B cell (primary cell): ENCODE measurements at places on chromosomes 6 and 20.

- no peak for DNase-seq
Measured at GRCh38 chr20:39433466-39433865, 471.3 kb downstream of the DHX35 start.

- peak; percentile 46 for DNase-seq
Measured at GRCh38 chr6:37555040-37555781, 55.5 kb upstream of the CCDC167 start.

- DNase-seq = no peak
Measured at GRCh38 chr6:143139239-143139784, 78.6 kb downstream of the AIG1 start.

DNA sequence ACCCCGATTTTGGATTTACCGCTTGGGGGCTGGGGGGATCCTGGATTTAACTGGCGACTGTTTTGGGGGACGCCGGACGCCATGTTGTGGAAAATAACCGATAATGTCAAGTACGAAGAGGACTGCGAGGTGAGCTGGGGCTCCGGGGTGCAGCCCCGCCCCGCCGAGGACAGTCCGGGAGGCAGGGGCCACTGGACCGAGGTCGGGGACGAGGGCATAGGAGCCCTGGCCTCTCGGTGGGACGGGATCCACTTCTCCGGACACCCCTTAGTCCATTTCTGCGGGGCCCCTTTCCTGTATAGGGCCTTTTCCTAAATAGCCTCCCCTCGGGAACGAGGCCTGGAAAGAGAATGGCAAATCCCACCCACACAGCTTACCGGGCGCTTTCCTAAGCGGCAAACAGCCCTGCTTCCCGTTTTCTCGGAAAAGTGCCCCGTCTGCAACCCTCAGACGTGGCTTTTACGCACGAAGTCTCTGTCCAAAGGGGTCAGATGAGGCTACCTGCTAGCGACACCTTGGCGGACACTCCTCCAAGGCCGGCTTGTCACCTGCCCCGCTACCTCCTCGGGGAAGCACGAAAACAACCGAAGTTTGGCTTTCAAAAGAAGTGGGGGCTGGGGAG, 469 bp downstream of the TFAP2C start:
- no peak for DNase-seq

- DNase-seq = peak; percentile 44
Measured at GRCh38 chr20:36827541-36828279, 48.2 kb upstream of the TLDC2 start.

DNA sequence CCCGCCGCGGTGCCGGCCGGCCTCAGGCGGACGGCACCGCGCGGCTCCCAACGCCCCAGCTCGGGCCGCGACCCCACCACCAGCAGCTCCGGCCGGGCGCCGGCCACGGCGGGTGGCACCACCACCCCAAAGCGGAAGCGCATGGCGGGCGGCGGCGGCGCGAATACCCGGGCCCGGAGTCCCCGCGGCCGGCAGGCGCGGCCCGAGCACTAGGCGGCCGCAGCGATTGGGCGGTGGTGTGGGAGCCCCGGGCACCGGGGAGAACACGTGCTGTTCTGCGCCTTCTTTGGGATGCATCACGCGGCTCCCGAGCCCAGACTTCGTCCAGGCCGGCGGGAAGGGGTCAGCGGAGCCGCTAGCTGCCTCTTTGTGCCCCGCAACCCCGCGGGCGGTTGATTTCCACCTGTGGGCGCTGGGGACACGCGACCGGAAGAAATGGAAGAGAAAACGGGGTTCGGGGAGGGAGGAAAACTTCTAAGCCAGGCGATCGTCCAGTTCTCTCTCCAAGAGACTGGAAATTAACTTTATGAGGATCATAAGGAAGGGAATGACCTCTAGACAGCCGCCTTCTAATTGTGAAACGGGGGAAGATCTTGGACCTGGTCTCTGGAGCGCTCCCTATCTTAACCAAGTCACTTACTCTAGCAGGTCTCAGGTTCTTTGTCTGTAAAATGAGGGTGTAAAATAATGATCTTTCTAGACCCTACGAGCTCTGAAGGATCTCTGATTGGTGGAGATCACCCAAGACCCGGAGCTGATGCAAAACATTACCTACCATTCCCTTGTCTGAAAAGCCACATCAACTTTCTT, at the start of gene EPM2A:
Gene EPM2A (minus strand): TSS at position 165 of the 810 bp plus-strand sequence. CDS start 22 bp downstream, at position 143.
- peak; percentile 84 for DNase-seq

DNA sequence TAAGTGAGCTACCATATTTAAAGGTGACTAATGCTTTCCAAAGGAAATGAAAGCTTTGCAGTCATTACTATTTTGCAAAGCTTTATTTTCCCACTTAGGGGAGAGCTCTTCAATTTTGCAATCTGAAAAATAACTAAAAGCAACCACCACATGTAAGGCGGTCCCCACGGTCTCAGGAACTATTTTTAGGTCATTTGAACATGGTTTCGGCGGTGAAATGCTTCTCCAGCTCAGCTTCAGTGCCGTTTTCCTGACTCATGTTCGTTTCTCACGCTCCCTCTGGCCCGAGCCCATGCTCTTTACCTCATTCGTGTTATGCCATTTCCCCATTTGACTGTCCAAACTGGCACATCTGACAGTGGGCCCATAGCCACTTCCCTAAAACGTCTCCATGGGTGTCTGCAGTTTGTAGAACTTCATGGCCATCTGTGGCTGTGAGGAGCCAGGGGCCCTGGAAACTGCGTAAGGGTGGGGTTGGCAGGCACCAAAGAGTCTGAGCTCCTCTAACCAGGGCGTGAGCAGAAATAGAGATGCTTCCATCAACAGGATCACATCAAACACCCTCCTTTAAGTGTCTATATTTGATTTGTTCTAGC, 46.5 kb downstream of the ADTRP start:
- DNase-seq = peak; percentile 54

GRCh38 chr20:1460275-1460674, 6.4 kb downstream of the NSFL1C start:
- no peak for DNase-seq

DNA sequence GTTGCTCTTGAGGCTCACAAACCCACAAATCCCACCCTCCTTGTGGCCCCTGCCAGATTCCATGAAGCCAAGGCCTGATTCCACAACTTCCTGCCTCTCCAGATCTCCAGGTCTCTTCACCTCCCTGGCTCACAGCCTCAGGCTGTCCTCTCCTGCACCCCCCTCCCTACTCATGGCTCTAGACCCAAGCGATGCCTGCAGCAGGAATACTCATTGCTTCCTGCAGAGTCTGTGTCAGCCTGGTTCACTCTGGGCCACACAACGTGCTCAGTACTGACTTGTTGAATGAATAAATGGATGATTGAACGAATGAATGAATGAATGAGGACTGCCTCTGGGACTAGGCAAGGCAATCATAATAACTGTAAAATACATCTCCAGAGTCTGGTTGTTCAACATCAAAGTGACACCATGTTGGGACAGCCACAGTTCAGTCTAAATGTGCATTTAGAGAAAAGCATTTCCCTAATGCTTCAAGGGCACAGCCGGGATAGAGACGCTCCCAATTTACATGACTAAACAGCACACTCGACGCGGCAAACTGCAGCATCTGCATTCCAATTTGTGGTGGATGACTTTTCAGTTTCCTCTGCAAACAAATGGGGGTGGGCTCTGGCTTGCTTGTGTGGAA, 139.9 kb downstream of the GRM4 start:
- no peak for DNase-seq

DNA sequence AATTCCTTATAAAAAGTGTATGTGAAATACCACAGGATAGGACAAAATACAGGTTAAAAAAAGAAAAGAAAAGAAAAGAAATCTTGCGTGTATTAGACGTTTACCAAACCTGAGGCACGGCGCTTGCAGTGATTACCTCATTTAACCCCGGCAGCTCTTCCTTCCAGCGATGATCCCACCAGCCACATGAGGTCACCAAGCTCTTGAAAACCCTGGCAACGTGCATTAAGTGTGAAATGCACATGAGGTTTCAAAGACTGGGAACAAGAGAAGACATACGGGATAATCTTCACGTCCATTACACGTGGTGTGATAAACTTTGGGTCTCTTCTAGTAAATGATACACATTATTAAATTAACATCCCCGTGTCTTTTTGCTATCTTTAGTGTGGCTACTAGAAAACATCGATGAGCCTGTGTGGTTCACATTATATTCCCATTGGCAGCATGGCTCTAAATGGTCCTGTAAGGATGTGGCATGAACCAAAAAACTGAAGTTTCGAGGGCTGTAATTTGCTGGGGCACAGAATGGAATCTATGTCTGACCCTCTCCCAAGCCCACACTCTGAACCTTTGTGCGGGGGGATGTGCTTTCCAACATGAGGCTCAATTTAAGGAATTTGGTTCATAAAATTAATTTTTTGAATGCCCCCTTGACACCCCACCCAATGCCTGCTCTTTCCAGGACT, 59.2 kb upstream of the THBS2 start:
- DNase-seq = no peak

DNA sequence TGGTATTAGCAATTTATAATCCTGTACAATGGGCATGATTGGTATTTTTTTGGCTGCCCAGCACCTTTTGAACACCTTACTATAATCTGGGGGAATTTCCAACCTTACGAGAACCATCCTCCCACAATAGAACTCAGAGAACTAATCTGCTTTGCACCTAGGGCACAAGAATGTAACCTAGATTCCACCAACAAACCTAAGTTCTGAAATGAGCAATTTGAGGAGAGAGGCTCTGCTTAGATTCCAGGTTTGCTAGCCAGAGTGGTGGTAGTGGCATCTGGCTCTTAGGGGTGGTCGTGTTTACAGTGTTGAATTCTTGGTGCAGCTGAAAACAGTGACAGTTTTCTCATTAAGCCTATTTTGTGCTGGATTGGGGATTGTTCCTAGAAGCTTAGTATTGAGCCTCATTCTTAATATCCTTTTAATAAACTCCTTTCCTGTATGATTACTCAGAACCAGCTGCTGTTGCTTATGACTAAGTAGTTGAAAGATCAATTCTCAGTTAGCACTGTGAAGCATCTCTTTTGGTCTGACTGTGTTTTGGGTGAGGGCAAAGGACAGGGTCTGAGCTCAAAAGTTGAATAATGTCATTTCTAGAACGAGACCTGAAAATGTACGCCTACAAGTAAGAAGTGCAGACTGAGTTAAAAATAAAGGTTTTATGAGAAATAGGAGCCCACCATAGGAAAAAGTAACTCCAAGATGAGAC, 385.6 kb downstream of the CDKAL1 start:
- DNase-seq = no peak

- no peak for DNase-seq
Measured at GRCh38 chr6:162147281-162147680, 580.3 kb downstream of the PRKN start.

GRCh38 chr6:19536838-19537237, 300.3 kb upstream of the ID4 start:
- no peak for DNase-seq

- DNase-seq = peak; percentile 20
Measured at GRCh38 chr20:967796-968742, 34.0 kb downstream of the RSPO4 start.

GRCh38 chr20:13685623-13686022, 46.9 kb upstream of the TASP1 start:
- DNase-seq = no peak

GRCh38 chr6:141403103-141403502, 729.6 kb upstream of the GJE1 start:
- no peak for DNase-seq

DNA sequence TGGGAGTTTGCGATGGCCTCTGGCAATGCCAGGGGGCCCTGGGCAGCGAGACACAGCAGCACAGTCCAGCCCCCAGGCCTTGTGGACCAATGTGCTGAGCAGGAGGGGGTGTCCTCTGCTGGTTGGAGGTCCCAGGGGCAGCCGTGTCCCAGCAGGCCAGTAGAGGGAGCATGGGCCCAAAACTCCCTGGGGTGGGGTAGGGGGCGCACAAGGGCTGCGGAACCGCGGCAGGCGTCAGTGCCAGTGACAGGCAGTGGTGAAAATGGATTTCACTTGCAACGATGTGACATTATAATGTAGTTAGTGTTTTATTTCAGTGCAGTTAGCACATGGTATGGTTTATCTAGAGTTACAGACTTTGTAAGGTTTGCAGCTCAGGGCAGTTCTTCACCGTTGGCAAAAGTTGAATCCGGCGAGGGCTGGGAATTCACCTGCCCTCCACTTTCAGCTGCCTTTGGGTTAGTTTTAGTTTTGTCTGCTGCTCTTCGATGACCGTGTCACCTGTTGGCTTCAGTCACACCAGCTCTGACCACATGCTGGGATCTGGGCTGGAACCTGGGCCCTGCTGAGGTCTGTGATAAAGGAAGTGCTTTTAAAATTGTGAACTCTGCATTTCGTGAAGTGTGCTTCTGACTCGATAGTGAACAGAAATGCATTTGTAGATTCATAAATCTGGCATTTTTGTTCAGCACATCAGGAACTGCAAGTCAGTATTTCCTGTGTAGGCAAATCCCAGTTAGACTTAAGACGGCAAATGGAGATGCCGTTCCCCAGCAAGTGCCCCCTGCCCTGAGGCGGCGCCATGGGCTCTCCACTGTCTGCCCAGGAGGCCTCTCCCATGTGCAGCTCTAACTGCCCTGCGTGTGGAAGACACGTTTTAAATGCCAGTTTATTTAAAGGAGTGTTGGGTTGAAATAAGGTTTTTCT, 46.8 kb downstream of the PYGB start:
- peak; percentile 75 for DNase-seq

GRCh38 chr6:135640449-135641111, 143.0 kb upstream of the AHI1 start:
- DNase-seq = no peak
